CD4-positive, CD25-positive, alpha-beta regulatory T cell (primary cell): ENCODE measurements at places on chromosomes 1 and 21.
A peak's percentile ranks its signal among the peaks of the same experiment; 100 is the strongest.

GRCh38 chr1:76632136-76632535 lies 235.1 kb upstream of the ST6GALNAC5 start:
- no peak for DNase-seq

GRCh38 chr1:225485226-225485625 lies 57.4 kb upstream of the LBR start:
- no peak for DNase-seq

- no peak for DNase-seq
Measured at GRCh38 chr1:230248889-230249270, 177.3 kb downstream of the PGBD5 start.

- DNase-seq = no peak
Measured at GRCh38 chr1:12475530-12475934, 142.5 kb downstream of the DHRS3 start.

- DNase-seq = peak; percentile 57
Measured at GRCh38 chr1:156489166-156489934, 11.2 kb downstream of the MEF2D start.

- DNase-seq = no peak
Measured at GRCh38 chr1:114111731-114112641, 41.7 kb downstream of the SYT6 start.

- DNase-seq = no peak
Measured at GRCh38 chr1:93817819-93818569, 61.0 kb downstream of the DNTTIP2 start.

GRCh38 chr21:42705746-42706374 lies 52.4 kb downstream of the PDE9A start:
- DNase-seq = no peak

- DNase-seq = no peak
Measured at GRCh38 chr21:26798856-26799751, 46.1 kb downstream of the ADAMTS1 start.

DNA sequence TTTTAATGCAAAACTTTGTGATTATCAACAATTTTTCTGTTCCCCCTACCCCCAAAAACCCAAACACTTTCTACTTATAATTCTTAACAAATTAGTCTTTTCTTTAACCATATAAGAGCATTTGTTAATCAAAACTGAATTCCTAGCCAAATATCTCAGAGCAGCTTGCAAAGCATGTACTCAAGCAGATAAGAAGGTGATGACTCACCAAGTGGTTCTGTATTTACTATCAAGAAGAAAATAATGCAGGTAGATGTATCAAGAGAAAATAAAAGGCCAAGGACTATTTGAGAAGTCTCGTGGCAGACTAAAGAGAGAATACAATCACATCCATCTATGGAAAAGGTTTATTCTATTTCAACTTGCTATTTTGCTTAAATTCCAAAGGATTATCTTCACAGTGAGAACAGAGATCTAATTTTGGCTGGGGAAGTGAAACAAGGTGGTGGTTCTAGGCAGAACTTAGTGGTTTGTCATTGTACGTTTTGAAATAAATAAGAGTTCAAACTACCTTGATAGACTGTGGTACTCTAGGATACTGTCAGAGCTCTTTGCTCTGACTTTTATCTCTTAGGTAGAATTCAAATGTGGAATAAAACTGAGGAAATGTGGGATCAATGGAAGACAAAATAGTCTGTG lies 94.7 kb upstream of the NRIP1 start:
- no peak for DNase-seq
